ENCODE measurements at places on chromosomes 2 and 18.

DNA sequence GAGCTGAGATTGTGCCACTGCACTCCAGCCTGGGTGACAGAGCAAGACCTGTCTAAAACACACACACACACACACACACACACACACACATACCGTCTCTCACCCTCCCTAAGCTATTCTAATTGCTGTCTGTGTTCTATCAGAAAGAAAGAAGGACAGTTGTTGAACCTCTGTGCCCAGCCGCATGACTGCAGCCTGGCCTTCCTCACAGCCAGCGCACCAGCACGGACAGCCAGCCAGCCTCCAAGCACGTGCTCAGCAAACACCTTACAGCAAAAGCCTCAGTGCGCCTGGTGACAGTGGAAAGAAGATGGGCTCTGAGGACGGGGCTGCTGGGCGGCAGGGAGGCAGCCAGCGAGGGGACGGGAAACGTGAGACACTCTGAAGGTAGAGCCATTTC, 58.0 kb downstream of the ZNF516 start:
- DNase-seq: no peak

DNA sequence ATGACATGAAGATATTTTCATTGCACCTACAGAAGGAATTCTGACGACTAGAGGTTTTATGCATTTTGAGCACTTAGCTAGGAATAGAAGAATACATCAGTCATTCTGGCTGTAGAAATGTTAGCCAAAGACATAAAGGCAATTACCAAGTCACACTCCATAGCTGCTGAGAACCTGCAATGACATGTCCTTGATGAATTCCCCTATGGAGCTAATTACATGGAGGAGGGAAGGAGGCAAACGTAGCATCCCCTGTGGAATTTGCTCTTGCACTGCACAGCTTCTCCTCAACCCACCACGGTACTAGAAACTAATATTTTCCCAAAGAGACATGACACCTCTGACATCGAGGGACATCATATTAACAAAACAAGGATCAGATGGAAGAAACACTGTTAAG, 174.0 kb upstream of the SESTD1 start:
- no peak for DNase-seq

GRCh38 chr2:60252581-60253150, 300.8 kb downstream of the BCL11A start:
- no peak for DNase-seq

- no peak for DNase-seq
Measured at GRCh38 chr2:66781804-66782203, 346.9 kb downstream of the MEIS1 start.

GRCh38 chr2:109463891-109464290, 149.9 kb downstream of the SEPTIN10 start:
- no peak for DNase-seq

All from uterus (tissue), 4 donors.